Lung (tissue), 17 donors: ENCODE measurements at places on chromosomes 4 and X.

GRCh38 chr4:86098691-86099090, 261.2 kb downstream of the MAPK10 start:
- DNase-seq = no peak

DNA sequence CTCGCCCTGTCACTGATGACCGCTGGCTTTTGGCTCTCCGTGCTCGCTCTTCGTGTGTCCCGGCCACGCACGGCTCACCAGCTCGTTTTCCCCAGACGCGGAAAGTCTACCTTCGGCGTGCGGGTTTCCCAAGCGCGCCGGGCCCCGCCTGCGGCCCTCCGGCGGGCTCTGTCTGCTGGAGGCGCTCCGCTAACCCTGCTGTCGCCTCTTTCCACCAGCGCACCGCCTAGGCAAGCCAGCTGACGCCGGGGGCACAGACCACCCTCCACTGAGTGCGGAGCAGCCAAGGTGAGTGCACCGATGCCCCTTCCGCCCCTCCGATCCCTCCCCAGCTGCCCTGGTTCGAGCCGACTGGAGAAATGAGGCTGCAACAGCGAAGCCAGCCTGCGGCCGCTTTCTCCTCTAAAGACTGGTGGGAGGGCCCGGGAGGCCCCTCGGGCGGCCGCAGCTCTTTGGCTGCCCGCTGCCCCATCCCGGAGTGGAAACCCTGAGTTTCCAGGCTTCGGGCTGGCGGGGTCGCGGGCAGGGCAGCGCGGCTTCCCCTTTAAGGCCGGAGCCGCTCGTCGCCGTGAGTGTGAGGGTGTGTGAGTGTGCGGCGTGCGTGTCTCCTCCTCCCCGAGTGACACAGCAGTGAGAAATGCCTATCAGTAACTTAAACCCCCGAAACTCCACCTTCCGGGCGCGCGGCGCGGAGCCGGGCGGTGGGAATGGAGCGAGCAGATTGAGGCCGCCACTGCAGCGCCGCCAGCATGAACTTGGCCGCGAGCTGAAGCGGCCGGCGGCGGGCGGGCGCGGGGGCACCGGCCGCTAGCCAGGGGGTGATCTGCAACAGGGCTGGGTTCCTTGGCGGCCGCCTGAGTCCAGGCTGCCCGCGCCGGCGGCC, at the start of gene MAMLD1:
Gene MAMLD1 (plus strand): TSS at position 719 of the 883 bp plus-strand sequence. CDS start 82,200 bp downstream, outside the sequence.
- DNase-seq = peak; percentile 87

DNA sequence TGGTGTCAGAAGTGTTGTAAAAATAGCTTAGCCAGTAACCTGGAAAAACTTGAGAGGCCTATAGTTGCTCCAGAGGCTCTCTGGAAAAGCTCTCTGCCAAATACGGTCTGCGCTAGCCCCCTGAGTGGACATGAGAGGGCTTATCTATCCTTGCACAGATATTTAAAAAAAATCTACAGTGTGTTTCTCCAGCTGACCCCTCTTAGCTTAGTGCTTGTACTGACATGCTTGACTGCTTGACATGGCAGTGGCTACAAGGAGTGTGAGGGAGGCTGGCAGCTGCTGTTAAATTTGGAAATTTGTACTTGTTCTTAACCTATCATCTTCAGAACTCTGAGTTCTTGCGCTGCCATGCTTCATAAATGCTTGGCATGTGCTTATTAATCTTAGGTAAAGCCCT, 229.2 kb downstream of the RBMX2 start:
- no peak for DNase-seq

DNA sequence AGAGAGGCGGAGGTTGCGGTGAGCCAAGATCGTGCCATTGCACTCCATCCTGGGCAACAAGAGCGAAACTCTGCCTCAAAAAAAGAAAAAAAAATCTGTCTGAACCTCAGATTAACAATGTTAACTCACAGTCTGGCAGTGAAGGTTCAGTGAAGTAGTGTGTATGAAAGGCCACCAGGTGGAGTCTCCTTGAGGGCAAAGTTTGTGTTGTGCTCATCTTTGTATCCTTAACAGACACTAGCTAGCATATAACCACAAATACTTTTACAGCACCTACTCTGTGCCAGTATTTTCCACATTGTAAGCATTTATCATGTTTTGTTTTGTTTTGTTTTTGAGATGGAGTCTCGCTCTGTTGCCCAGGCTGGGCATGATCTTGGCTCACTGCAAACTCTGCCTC, 46.0 kb upstream of the MGST2 start:
- DNase-seq = no peak

- peak; percentile 88 for DNase-seq
These were observed 43.1 kb upstream of the BCOR start for GRCh38 chrX:40140706-40141499.

DNA sequence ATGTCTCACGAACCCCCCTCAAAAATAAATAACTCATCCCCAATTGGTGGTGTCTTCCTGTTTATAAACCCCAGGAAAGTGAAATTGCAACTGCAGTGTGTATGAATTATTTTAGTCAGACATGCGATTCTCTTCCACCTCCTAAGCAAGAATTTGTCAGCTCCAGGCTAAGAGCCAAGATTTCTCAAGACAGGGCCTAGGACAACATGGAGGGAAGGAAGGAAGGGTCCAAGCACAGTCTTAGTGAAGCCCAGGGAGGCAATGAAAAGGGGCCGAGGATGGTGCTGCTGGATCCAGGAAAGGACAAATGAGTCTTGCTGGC, 20.0 kb downstream of the SH3KBP1 start:
- DNase-seq = peak; percentile 21

DNA sequence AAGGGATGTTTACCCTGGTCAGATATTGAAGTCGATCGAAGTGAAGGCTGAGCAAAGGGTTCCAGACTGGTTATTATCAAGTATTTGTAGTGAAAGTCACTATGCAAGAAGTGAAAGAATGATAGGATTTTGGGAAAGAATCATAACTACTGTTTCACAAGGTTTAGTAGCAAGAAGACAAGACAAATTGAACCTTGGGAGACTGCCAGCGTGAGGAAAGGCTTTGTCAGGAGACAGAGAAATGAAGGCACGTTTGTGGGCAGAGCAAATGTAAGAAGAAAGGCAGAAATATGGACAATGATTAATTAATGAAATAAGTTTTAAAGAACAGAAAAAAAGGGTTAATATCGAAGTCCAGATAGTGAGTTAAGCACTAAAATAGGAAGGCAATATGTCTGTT, 456.8 kb downstream of the TRIML1 start:
- no peak for DNase-seq

DNA sequence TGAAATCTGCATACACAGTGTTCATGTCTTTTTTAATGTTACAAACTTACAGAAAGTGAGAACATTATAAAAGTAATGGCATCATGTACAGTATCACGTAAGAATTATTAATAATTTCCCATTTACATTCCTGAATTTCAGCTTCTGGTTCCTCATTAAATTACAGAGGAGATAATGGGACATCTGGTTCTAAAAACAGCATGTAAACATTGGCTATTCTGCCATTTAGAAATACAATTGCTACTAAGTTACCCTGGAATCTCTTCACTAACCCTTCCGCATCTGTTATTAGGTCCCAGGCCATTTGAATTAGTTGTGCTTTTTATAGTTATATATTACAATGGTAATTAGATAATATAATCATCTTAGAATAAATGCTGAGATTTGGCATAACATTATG, 505.1 kb downstream of the FSTL5 start:
- no peak for DNase-seq

- DNase-seq = peak; percentile 80
These were observed 25.5 kb downstream of the MOB1B start for GRCh38 chr4:70927502-70928137.

DNA sequence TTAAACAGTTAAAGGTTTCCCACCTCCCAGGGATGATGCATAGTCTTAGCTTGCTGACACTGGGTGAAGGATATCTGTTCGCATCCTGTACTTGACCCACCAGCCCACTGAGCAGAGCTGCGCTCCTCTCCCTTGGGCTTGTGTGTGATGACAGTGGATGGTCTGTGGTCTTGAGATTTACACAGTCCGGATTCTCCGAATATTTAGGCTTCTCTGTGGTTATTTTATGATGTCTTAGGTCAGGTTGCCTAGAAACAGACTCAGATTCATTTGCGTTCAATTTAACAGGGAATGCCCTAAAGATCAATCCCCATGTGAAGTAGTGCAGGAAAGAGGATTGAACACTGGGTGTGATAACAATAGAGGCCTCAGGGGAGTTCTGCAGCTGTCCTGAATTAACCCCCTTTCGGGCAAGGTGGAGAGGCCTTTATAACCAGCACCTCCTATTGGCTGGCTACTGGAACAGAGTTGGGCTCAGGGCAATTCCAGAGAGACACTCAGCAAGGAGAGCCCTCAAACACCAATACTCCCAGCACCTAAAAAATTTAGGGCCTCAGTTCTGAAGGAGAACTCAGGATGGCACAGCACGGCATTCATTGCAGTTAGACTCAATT, 653.2 kb upstream of the GALNT7 start:
- DNase-seq = no peak

GRCh38 chr4:33072298-33073089, 2352.3 kb downstream of the PCDH7 start:
- peak; percentile 21 for DNase-seq

GRCh38 chr4:158599150-158599549, 72.5 kb downstream of the C4orf46 start:
- DNase-seq = no peak
